ENCODE measurements at places on chromosomes 4 and X.

DNA sequence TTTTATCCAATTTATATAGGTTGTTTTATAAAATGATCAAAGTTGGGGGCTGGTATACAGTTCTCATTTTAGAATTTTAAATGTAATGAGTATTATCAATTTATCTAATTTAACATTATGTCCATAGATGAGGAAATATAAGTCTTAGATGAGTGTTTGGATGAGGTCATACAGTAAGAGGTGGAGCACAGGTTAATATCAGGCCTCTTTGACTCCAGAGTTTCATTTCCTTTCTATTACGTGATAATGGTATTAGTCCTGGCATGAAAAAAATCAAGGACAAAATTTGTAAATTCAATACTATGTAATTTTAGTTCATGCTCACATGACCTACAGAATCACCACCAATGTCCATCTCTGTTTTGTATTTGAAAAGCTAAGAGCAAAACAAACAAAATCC, 269.8 kb downstream of the FSTL5 start:
- no peak for DNase-seq

GRCh38 chrX:7828594-7828993, 14.4 kb upstream of the VCX start:
- DNase-seq = no peak

DNA sequence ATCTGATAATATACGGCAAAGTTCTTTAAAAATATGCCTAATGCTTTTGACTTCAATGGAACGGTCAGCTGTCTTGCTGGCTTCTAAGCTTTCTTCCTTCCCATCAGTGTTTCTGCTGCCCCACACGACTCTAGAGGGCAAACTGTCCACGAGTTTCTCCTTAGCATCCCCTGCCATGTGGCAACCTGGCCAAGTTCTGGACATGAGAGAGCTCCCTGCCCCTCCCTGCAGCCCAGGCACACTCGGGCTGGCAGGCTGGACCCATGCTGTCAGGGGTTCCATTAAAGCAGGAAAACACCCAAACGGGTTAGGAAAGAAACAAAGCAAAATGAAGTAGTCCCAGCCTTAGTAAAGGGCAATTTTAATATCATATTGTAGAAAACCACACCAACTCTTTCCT, 38.8 kb downstream of the KDR start:
- DNase-seq = no peak

DNA sequence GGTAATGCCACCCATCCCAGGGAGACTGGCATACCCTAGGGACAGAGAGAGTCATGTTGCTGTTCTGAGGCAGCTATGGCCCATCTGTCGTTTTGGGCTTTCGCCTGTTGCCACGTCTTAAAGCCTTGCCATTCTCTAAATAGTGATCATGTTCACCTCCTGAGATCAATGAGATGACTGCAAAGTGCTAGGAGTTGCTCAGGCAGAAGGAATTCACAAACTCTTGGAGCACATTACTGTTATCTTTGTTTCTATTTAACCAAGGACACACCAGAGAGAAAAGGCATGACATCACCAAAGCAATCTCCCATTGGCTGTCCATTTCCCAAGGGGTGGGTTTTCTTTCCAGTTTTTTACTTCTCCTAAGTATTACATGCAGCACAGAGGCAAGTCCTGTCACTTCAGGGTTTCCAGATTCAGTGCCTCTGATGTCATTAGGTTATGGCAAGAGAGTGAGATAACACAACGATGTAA, 37.1 kb upstream of the SETD7 start:
- no peak for DNase-seq

GRCh38 chrX:34909151-34909550, 33.4 kb upstream of the FAM47B start:
- no peak for DNase-seq

DNA sequence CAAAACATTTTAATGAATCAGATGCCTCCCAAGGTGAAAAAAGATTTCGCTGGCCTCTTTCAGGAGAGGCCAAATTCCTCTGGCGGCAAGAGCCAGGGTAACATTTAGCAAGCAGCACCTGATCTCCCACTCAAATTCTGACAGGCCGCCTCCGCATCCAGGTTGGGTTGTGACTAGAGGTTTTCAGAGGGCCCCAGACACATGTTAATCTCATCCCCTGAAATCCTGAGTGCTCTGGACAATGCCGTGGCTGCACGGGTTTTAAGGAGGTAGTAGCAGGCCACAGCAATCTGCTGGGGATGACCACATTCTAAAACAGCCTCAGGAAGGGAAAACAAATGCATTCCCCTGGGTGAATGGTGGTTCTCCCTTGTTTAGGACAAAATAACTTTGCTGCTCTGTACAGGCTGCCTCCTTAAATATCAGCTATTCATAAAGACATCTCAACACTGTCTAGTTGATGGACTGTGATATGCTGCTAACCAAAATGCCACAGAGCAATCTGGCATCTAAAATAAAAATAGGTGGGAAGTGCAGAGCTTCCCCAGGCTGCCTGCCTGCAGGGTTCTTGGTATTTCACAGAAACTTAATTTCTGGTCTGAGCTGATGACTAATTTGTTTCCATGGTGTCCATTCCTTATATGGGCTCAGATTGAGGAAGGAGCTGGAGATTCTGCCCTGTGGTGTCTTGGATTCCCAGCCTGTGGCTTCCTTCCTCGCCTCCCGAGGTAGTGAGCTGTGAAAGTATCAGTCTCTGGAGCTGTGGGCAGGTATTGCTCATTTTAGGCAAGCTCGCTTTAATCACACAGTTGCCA, 202.0 kb downstream of the DCLK2 start:
- peak; percentile 10 for DNase-seq

DNA sequence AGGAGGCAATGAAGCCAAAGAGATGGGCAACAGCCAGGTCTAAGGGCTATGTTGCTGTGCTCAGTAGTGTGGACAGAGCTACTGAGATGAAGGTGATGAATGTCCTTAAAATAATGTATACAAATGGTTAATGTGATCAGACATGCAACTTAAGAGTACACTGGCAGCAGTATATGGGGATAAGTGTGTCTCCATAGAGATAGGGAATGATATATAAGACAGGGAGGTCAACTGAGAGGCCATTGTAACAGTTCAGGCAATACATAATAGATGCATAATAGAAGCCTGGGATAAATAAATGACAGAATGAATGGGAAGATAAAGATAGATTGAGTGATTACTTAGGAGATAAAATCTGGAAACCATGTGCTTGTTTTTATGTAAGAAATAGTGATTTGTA, 250.0 kb downstream of the CFAP299 start:
- DNase-seq = no peak

DNA sequence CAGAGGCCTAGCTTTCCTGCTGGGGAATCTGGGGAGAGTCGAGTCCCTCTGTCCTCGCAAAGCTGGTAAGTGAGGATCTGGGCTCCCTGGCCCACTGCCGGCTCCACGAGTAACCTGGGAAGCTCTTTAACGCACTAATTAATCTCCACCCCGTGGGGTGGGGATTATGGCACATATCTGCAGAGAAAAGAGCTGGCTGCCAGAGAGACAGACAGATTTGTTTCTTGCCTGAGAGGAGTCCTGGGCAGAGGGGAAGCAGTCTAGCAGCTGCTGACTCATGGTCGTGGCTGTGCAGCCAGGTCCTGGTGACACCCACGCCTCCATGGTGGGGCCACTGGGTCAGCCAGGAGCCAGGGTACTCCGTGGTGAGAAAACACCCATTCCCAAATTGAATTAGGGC, 14.0 kb downstream of the SORCS2 start:
- DNase-seq = peak; percentile 35

Data from hematopoietic multipotent progenitor cell (in vitro differentiated cells).